Glomerular endothelial cell (primary cell): ENCODE measurements at places on chromosomes 6 and 20.

DNA sequence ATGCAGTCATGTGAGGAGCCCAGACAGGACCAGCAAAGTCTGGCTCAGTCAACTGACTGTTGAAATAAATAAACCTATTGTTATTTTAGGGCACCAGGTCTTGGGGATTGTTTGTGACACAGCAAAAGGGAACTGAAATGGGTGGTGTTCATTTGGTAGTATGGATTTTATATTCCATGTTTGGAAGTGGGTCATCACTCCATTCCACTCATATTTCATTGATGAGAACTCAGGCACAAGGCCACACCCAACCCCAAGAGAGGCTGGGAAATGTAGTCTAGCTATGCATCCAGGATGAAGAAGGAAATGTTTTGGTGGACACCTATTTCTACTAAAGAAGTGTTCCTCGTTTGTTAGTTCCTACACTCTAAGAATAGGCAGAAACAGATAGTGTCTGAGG, 64.9 kb upstream of the BTBD3 start:
- no peak for DNase-seq

- no peak for DNase-seq
Observed at GRCh38 chr6:132685009-132685408, 26.0 kb upstream of the TAAR1 start.

DNA sequence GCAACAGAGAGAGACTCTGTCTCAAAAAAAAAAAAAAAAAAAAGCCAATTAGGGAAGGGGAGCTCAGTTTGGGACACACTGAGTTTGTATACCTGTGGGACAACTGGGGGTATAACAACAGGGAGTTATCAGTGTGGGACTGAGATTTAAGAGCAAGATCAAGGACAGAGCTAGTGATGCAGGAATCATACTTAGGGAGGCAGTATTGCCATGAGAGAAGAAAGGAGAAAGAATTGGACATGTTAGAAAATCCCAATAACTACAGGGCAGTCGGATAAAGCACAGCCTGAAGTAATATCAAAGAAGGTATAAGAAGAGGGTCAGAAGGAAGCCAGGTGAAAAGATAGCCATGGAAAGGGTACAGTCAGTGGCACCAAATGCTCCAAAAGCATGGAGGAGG, 121.2 kb downstream of the PTPRT start:
- DNase-seq: no peak

DNA sequence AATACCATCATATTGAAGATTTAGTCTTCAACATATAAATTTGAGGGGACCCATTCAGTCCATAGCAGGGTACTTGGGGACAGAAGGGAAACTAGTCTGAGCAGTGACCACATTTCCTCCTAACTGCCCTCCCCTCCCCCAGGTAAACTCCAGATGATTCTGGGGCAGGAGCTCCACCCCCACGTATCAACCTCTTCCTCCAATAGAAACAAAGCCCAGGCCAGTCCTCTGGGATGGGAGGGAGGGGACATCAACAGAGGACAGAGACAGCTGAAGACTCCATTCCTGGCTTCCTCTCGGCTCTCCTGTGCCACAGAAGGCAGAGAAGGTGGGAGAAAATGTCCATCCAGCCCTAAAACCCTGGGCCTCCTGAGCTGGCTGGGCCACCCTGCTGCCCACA, 85.0 kb upstream of the TOP1 start:
- no peak for DNase-seq

DNA sequence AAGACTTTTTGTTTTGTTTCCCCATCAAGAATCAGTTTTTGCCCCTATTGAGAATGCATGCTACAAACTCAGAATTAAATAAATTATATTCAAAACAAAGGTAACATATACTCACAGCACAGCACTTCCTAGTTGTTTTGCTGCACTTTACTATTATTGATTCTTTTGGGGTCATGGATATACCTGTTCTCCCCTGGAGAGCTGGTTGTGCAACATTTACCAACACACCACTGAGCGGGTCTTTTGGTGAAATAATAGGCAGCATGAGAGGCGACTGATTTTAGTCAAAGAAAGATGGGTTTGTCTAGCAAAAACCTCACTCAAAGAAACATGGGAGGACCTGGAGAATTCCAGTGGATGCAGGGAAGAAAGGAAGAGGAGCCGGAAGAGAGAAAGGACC, 39.9 kb upstream of the CDKN1A start:
- DNase-seq: no peak

- DNase-seq: no peak
Observed at GRCh38 chr20:21921251-21921650, 215.8 kb downstream of the PAX1 start.

- no peak for DNase-seq
Observed at GRCh38 chr6:90076511-90077415, 182.5 kb downstream of the GJA10 start.

GRCh38 chr6:170029416-170030283, 261.2 kb downstream of the DLL1 start:
- no peak for DNase-seq

DNA sequence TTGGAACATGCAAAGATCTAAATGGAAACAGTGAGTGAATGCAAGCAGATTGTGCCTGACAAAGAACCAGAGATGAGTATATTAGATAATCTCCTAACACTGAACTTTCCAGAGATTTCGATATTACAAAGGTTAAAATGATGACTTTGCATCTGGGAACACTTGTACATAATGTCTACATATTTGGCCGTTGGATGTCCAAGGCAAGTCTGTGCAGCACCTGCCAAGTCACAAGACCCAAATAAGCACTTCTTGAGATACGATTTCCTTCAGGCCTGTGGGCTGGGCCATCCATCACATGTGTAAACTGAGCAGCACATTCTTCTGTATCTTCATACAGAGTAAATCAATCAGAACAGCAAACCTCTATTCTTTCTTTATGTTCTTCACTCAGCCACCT, 32.5 kb upstream of the SMLR1 start:
- DNase-seq: no peak

GRCh38 chr6:87699576-87699975, 2.5 kb downstream of the AKIRIN2 start:
- DNase-seq: no peak

DNA sequence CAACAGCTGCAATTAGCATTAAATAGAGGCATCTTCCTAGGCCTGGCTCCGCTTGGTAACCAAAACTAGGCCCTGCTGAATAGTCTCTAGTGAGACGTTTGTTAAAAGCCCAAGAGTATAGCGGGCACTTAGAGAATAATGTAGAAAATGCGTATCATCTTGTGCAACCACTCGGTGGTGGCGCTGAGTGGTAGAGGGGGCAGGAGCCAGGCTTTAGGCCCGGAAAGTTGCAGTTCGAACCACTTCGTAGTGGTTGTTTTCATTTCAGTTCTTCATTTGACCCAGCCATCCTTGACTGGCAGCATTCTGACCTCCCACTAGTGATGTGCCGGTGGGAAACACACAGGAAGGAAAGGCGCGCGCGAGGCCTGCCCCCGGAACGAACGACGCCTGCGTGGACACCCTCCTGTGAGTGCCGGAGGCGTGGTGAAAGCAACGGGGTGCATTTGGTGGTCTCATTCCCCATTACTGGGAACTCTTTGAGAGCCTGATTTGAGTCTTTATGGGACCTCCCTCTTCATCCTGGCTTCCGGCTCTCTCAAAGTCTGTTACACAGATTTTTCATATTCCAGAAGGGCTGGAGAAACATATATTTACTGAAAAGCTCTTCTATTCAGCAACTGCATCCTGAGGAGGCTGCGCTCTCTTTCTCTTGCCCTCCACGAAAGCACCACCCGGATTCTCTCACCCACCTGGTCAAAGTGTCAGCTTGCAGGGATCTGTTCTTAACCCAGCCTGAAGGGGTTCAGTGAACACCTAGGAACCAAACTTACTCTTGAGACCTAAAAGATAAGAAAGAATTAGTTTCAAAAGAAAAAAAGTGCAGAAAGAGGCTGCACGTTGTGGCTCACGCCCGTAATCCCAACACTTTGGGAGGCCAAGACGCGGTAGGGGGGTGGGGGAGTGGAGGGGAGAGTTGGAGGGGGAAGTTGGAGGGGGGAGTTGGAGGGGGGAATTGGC, 18.2 kb downstream of the GPX5 start:
- DNase-seq: no peak

DNA sequence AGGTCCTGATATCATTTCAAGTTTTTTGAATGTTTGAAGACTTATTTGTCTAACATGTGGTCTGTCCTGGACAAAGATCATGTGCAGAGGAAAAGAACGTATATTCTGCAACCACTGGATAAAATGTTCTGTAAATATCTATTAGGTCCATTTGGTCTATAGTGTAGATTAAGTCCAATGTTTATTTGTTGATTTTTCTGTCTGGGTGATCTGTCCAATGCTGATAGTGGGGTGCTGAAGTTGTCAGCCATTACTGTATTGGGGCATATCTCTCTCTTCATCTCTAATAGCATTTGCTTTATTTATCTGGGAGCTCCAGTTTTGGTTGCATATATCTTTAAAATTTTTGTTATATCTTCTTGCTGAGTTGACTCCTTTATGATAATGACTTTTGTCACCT, 258.4 kb upstream of the CITED2 start:
- no peak for DNase-seq

DNA sequence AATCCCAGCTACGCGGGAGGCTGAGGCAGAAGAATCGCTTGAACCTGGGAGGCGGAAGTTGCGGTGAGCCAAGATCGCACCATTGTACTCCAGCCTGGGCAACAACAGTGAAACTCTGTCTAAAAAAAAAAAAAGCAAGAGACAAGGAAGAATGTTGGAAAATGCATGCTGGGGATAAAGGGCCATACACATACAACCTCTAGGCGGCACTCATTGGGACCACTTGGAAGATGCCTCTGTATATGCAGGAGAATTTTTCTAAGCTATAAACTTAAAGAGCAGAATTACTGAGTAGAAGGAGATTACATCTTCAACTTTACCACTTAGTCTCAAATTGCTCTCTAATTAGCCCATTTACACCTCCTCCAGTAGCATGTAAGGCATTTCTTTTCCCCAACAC, 42.8 kb downstream of the ZBTB9 start:
- no peak for DNase-seq

GRCh38 chr6:151729829-151730495, 77.5 kb upstream of the ESR1 start:
- no peak for DNase-seq

DNA sequence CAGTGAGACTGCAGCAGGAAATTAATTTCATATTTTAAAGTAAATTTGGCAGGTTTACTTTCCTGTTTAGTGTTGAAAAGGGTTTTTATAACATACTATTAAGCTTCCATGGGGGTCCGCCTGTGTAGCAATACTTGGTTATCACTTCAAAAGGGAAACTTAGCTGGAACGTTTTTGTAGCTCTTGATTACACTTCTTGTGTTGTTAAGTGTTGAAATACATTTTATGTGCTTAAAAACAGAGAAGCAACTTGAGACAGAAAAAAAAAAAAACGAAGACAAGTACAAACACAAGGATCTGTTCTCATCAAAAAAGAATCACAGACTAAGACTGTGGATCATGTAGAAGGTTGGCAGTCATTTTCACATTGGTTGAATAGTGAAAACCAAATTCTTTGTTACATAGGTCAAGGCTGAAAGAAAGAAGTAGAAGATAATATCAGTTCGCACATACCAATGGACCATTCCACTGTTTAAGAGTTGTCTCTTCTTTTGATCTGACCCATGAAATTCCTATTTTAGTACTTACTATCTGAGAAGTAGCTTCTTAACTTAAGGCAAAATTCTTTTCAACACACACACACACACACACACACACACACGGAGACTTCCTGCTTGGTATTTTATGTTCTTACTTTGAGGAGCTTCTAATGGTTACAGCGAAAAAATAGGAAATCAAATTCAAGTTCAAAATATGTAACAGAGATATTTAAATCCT, 113.9 kb upstream of the SLC35B3 start:
- DNase-seq: no peak
